HL-60 (cell line): ENCODE measurements at places on chromosomes 11 and 22.

- no peak for DNase-seq
Measured at GRCh38 chr22:44119669-44120313, 60.9 kb upstream of the PARVG start.

- DNase-seq: no peak
Measured at GRCh38 chr11:128365044-128365443, 222.3 kb downstream of the ETS1 start.

DNA sequence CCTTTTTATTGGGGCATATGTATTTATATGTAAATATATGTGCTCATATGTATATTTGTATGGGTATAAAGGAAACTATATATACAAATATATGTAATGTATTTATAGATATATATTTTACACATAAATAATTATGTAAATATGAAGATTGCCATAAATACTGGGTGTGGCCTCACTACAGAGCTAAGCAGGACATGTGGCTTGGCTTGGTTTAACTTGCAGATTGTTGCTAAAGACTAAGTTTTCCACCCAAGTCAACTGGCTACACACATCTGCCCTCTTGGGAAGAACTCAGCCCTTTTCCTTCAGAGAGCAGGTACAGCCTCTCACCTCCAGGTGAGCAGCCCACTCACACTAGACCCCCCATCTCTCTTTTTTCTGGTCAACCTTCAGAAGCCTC is 315.5 kb downstream of the OPCML start:
- no peak for DNase-seq

DNA sequence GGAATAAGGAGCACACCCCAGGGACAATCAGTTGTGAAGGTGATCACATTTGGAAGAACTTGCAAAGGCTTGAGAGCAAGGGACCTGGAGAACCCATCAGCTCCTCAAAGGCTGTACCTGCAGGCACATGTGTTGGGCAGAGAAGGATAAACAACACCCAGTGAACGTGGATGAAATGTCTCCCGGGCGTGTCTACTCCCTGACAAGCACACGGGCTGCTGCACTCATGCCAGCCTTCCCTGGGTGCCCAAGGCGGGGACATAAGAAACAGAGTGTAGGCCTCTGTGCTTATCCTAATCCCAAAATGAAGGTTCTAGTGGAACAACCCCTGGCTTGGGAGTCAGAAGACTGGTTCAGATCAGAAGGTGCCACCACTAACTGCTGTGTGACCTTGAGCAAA is 46.7 kb downstream of the DSCAML1 start:
- DNase-seq: no peak

DNA sequence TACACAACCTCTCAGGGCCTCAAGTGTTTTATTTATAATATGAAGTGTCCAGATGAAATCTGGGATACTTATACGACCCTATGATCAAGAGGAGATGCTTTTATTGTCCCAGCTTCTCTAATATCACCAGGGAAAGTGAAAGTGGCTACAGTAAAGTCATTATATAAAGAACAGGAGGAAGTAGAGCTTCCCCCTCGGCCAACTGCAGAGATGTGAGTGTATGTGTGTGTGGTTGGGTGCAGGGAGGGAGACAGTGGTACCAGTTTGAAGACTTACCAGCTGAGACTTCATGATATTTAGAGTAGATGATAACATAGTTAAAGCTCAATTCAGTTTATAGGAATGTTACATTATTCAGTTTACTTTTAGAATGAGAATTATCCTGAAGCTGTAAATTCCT is 373.6 kb upstream of the DDI1 start:
- DNase-seq: no peak

- no peak for DNase-seq
Measured at GRCh38 chr22:43088627-43088983, 586 bp downstream of the TTLL1 start.

- no peak for DNase-seq
Measured at GRCh38 chr11:209275-210121, 2.0 kb downstream of the RIC8A start.

DNA sequence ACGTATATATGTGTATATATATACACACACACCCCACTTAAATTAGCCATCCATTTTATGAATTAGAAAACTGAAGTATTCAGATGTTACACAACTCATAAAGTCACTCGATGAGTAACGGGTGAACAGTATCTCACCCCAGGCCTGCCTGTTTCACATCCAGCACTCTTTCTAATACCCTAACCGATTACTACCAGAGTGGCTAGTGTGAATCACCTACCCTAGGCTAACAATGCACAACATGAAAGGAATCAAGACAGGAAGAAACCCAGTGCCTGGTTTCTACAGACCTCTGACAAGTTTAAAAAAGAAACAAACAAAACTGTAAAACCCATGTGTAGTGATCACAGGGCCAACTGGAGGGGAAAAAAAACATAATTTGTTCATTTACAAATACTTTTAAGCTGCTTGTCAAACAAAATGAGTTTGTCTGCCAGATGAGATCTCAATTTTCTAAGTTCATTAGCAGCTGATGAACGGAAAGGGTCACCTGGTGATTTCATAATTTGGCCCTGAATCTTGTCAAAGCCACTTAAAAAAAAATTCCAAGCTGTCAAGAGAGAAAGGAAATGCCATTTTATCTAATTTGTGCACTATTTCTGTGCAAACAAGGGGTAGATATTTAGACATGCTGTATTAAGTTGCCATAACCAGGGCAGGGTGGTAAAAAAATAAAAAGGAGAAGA is 134.8 kb downstream of the LARGE1 start:
- no peak for DNase-seq

DNA sequence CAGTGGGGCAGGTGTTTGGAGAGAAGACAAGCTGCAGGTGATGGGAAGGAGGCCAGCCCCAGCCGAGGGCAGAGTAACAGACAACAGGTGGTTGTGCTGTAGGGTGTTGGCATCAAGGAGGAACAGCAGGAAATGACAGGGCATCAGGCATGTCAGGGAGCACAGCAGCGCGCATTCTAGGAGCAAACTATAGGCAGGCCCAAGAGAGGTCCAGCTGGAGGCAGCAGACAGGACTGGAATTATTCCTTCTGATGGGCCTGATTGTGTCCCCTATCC is 13.6 kb downstream of the ADM start:
- no peak for DNase-seq

GRCh38 chr11:58057481-58057880 is 26.7 kb downstream of the OR6Q1 start:
- DNase-seq: no peak

DNA sequence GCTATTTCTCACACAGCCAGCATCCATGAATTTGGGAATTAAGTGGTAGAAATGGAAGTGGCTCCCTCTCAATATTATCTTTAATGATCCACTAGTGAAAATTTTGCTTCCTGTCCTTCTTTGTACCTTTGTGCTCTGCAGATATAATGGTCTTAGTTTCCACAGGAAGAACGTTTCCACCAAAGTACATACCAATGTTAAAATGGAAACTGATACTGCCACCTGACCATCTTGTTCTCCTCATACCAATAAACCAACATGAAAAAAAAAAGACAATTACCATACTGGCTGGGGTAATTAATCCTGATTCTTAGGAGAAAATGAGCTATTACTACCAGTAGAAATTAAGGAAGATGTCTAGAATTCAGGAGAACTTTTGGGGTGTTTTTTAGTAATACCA is 32.3 kb downstream of the C11orf65 start:
- DNase-seq: no peak

DNA sequence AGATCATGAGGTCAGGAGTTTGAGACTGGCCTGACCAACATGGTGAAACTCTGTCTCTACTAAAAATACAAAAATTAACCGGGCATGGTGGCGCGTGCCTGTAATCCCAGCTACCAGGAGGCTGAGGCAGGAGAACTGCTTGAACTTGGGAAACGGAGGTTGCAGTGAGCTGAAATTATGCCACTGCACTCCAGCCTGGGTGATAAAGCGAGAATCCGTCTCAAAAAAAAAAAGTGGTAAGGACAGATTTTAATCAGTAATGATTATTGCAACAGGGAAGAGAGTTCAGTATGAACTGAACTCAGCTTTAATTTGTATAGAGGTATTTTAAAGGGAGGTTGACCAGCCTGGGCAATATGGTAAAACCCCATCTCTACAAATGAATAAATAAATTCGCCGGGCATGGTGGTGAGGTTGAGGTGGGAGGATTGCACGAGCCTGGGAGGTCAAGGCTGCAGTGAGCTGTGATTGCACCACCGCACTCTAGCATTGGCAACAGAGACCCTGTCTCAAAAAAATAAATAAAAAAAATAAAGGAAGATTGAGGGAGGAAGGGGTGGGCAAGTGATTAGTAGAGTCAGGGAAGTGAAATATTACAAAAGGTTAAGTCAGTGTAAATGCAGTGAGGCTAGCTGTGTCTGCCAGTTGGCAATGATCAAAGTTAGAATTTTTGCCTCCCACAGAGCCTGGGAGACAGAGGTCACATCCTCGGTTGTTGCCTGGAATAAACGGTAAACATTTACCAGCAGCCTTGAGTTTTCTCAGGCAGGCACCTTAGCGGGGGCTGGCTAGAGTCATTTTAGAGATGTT is 2.6 kb upstream of the MCM5 start:
- DNase-seq: no peak

GRCh38 chr11:132859306-132859705 is 673.0 kb downstream of the OPCML start:
- DNase-seq: no peak

GRCh38 chr11:123590296-123590912 is 64.0 kb downstream of the SCN3B start:
- no peak for DNase-seq

DNA sequence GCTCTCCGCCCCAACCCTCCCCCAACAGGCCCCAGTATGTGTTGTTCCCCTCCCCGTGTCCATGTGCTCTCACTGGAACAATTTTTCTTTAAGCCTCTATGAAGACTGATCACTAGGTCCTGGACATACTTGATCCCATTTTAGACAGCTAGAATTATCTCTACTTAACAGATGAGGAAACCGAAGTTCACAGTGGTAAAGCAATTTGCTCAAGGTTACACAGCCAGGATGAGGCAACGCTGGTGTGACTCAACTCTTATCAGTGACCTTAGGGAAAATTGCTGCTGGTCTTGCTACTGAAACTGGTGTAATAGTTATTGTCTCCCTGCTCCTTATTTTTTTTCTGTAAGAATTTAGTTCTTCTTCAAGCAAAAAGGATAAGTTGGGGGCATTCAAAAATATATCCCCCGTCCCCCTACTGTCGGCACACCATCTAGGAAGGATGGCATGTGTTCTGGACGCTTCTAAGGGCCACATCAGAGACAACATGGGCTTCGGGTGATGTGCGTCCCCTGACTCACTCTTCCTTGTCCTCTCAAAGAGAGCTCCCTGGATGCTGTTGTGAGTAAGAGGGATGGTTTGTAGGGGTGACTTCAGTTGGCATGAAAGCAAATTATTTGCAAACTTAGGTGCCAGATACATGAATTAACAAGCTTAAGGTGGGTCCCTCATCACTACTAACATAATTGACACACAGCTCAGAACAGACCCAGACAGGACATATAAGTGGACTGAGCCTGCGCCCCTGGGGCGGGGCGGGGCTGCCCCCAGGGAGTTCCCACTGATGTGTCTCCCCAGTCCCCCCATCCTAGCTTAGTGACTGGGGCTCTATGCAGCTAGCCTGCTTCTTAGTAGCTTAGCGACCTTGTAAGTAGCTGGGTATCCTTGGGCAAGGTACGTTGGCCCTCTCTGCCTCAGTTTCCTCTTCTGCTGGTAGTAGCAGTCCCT is 23.6 kb upstream of the ALX4 start:
- no peak for DNase-seq

- no peak for DNase-seq
Measured at GRCh38 chr11:11789735-11790369, 51.9 kb upstream of the USP47 start.

- no peak for DNase-seq
Measured at GRCh38 chr11:126853732-126854131, 146.8 kb downstream of the KIRREL3 start.

DNA sequence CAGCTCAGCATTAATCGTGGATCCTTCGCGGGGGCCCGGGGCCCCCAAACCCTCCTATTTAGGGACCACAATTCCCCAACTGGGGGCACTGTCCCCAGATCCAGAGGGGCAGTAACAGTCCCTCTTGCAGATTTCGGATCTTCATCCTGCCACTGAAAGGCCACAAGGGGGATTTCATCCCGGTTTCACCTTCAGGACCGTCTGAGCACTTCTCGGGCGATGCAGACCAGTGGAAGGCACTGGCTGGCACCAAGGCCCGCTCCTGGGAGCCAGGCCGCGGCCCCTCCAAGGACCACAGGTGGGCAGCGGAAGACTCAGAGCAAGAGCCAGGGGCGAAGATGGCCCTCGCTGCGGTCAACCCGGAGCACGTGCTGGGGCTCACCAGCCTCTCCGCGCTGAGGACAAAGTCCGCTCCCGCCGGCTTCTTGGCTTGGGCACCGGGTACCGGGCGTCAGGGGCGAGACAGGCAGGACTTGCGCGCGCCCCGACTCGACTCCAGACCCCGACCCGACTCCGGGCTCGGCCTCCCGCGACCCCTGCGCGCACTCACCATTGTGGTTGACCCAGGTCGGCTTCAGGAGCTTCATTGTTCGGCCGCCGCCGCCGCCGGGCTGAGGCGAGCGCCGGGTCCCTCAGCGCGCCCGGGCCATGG is 517 bp downstream of the HIRA start:
- DNase-seq: peak; percentile 14

- DNase-seq: no peak
Measured at GRCh38 chr22:39750759-39751158, 142.8 kb downstream of the ENTHD1 start.

- DNase-seq: no peak
Measured at GRCh38 chr11:60952742-60953170, 780 bp upstream of the SLC15A3 start.

- no peak for DNase-seq
Measured at GRCh38 chr11:85867751-85868150, 12.6 kb downstream of the CCDC83 start.

GRCh38 chr22:19713245-19713644 is 1.1 kb upstream of the SEPTIN5 start:
- no peak for DNase-seq

GRCh38 chr22:43244803-43245527 is 58.0 kb upstream of the TTLL12 start:
- DNase-seq: no peak
